ENCODE measurements at places on chromosomes 4 and X. TPM values are rescaled to one million over a fixed set of nuclear protein-coding genes. Genes with fewer than 3 reads are reported as not detected.

TMEM128 gene
- 28.0 TPM for total RNA-seq

IL1RAPL1 gene
- 1.3 TPM for total RNA-seq

ZNF182 gene
- 4.1 TPM for total RNA-seq

ELK1 gene
- 51.0 TPM for total RNA-seq

GLOD5 gene
- not detected for total RNA-seq

DNA sequence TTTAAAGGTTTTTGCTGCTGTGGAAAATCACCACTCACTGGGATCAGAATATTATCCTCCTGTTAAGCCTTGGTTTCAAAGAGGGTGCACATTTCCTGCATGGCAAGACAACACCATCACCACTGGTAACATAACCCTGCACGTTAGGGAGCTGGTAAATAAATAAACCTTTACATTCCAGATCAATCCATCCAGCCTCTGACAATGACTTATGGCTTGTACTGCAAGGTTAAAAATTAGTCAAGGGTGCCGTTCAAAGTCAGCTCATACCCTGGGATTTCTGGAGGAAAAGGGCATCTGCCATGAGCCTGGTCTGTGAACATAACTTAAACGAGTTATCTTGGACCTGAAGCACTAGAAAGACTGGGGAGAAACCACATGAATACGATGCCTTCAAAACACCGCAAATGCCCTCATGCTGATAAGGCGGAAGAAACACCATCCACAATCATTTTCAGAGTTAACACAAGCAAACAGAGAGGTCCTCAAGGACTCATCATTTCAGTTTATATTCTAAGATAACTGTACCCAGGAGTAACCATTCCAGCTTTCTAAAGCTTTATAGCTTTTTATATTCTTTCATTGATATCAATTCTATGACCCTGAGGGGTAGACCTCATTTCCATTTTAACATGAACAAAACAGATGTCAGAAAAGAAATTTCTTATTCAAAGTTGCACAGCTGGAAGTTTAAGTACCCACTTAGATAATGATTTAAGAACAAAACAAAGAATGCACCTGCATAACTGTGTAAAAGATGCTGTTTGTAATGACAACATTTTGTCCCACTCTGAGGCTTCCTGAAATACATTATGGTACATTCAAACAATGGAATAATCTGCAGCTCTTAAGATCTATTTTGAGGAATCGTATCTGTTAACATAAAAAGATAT is 103.1 kb downstream of the NPNT start:
- no peak for DNase-seq

- peak; percentile 74 for DNase-seq
Observed at GRCh38 chrX:2848871-2849301, 20.2 kb downstream of the GYG2 start.

GRCh38 chr4:89434364-89434988 is 126.9 kb upstream of the GPRIN3 start:
- peak; percentile 25 for DNase-seq

- no peak for DNase-seq
Observed at GRCh38 chr4:92344216-92344615, 40.5 kb downstream of the GRID2 start.

GRCh38 chr4:53156896-53157295 is 209.0 kb downstream of the SCFD2 start:
- no peak for DNase-seq

GRCh38 chr4:2848449-2848848 is 4.8 kb downstream of the ADD1 start:
- peak; percentile 29 for DNase-seq

Data from M059J (cell line).